ENCODE measurements at places on chromosomes 16 and 17.
A peak's percentile ranks its signal among the peaks of the same experiment; 100 is the strongest.

DNA sequence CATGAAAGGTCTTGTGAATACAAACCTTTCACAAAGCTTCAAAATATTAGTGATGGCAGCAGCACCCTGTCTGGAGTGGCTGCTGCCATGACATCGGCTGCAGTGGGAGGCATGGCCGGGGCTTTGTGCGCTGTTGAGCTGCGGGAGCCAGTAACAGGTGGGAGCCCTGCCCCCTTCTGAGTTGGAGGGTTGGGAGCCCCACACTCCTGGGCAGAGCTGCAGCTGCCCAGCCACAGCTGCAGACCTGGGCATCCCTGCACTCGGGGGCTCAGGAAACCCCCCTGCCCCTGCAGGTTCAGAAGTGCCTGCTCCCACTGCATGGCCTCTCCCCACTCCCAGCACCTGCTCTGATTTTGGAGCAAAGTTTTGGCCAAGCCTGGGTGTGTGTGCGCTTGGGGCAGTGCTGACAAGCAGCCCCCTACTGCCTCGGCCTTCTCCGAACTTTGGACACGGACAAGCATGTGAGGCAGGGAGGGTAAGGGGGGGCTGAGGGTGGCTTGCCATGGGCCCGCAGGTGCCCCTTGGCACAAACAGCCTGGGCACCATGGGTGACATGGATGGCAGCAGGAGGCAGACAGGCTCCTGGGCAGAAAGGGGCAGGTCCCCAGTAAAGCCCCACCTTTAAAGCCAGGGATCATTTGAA lies 42.7 kb downstream of the IST1 start:
- DNase-seq: no peak

GRCh38 chr16:79309606-79310005 lies 290.9 kb downstream of the MAF start:
- DNase-seq: no peak

GRCh38 chr17:48487221-48487620 lies 43.6 kb downstream of the HOXB1 start:
- DNase-seq: no peak

GRCh38 chr17:6495450-6496115 lies 51.3 kb downstream of the PIMREG start:
- no peak for DNase-seq

GRCh38 chr16:47713225-47713595 lies 252.1 kb downstream of the PHKB start:
- DNase-seq: no peak

DNA sequence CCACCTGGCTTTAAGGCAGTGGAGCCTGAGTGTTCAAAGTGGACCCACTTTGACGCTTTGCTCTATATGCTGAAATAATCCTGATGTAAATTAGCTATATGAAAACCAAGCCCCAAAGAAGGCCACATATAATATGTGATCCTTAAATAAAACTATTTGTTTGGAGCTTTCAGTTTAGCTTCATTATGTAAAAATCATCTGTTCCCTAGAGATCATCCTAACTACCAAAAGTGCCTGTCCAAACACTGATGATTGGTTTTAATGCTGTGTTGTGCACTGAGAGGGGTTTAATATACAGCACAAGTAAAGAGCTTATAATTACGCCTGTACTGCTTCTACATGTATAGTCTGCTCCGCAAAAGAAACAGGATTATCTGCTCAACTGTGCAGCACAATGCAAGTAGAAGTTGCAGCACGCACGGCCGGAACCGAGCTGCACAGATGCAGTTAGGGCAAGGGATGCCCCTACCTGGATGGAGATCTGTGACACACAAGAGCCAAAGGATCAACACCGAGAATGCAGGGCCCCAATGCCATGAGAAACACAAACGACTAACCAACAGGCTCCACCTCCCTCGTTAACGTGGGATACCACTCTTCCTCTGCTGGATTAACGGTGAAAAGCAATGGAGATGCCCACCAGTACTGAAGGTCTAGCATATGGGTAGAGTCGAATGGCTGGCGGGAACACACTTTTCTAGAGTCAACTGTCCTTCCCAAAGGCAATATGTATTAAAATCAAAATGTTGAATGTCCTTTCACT lies 20.5 kb downstream of the USP7 start:
- no peak for DNase-seq

GRCh38 chr17:5044630-5045029 lies 9.4 kb upstream of the SLC52A1 start:
- DNase-seq: no peak

DNA sequence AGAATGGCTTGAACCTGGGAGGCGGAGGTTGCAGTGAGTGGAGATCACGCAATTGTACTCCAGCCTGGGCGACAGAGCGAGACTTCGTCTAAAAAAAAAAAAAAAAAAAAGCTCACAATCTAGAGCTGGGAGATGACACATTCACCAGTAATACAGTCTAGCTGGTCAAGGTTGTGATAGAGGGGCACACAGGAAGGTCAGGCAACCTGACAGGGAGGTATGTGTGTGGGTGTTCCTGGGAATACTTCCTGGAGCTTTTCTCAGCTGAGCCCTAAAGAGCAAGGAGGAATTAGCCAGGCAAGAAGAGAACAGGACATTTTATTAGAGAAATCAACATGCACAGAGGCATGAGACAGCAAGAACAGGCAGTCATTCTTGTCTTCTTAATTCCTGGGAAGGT lies 216.7 kb downstream of the SHISA9 start:
- DNase-seq: no peak

DNA sequence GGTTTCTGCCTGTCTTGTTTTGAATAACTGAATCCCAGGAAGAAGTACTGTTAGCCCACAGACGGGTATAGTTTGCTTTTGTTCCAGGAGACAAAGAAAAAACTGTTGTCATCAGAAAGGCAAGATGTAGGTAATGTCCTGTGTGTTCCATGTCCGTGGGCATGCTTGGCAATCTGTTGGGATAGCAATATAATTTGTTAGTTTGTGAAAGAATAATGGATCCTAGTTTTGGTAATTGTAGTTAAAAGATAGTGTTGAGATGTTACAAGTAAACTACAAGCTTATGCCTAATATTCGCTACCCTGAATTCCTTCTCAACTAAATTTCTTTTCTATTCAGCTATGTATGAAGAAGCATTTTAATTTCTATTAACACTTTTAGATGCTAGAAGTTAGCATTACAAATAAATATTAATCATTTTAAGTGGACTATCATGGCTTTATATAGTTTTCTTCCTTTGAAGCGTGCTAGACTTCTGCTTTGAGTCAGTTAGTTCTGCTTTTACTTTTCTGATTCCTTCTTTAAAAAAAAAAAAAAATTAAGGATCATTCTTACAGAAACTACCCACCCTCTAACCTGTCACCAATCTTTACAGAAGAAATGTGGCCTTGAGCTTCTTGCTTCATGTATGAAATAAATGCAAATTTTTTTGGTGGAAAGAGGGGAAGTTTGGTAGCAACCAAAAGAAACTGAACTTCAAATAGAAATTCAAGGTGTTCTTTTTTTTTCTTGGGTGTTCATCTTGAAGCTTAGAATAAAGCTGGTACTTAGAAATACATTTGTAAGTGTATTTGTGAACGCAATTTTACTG lies 2.4 kb downstream of the EVI2A start:
- peak; percentile 82 for DNase-seq

GRCh38 chr16:50136399-50136798 lies 16.7 kb upstream of the TENT4B start:
- no peak for DNase-seq

- DNase-seq: no peak
Measured at GRCh38 chr17:77125432-77125901, 15.3 kb upstream of the SEC14L1 start.

DNA sequence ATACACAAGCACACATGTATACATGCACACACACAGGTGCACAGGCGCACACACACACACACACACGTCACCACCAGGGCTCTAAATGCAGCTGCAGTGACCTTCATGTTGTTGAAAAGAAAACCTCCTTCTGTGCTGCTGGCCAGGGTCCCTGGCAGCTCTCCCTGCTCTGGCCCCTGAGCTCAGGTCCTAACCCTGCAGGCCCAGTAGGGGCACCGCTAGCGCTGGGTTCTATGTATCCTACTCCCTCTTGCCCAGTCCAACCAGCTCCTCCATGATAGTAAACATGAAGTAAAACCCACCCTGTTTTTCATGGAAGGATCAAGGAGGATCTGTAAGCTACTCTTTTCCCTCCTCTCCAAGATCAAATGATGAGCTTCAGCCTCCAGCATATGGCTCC lies 172.8 kb downstream of the RBFOX3 start:
- no peak for DNase-seq

Data from hippocampal formation (tissue), 2 donors.